Activated naive CD8-positive, alpha-beta T cell treated with anti-CD3 and anti-CD28 coated beads, Interleukin-2, amount 10 ng/mL, durations not matched to agents 7 days and 5 days (primary cell): ENCODE measurements at places on chromosomes 3 and 15. TPM values are rescaled to one million over a fixed set of nuclear protein-coding genes. Genes with fewer than 3 reads are reported as not detected.

The RHOV gene
- not detected for total RNA-seq

The CPN2 gene
- not detected for total RNA-seq

The BUB1B gene
- 59.3 TPM for total RNA-seq

DNA sequence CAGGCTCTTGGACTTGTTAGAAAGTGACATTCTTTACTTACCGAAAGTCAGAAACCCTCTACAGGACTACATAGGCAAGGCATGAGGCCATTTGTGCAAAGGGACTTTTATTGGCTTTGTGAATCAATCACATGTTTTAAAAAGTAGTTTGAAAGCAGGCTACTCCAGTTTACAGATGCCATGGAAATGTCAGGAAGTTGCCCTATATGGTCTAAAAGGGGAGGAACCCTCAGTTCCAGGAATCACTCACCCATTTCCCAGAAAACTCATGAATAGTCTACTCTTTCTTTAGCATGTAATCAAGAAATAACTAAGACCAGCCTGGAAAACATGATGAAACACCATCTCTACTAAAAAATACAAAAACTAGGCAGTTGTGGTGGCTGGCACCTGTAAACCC is 51.0 kb upstream of the MKRN3 start:
- no peaks in the 10 kb centered on the region for H3K4me1 ChIP-seq
- H3K27ac ChIP-seq = no peak overlapping the region
- no peak overlapping the region for H3K4me3 ChIP-seq
- H3K36me3 ChIP-seq = no peaks in the 10 kb centered on the region
- DNase-seq = no peak

DNA sequence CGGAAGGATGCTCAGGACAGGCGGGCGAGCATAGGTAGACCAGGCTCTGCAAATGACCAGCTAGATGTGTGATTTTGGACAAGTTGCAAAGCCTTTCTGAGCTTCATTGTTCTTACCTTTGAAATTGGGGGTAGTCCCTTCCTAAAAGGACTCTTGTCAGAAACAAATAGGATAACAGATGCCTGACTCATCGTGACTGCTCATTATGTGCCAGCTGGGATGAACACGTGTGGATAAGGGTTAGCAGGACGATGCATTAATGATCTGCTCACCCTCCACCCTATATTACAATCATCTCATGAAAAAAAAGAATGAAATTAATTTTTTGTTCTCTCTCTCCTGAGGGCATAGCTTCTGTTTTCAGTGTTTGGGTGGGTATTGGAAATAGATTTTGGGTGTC is 223.4 kb downstream of the NR2F2 start:
- H3K27ac ChIP-seq = no peak overlapping the region
- no peak for DNase-seq
- H3K4me3 ChIP-seq = no peak overlapping the region
- H3K27me3 ChIP-seq = no peaks in the 10 kb centered on the region
